Panc1 (cell line): ENCODE measurements at places on chromosomes 7 and 10.

DNA sequence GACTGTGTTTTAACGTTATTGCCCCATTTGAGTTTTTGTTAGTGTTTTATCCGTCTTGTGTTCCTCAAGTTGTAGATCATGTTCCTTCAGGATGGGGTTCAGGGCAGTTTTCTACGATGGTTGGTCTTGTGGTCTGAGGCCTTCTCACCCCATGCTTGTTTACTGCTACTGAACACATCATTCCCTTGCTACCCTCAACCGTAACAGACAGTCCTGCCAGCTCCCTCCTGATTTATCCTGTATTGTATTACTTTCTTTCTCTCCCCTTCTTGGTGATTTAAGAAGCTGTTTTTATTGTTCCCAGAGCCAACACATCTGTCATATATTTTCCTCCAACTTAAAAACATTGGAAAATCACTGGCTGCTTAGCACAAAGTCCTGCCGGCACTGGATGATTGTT lies 719.8 kb downstream of the INHBA start:
- no peak for DNase-seq

GRCh38 chr7:13179011-13179582 lies 491.7 kb downstream of the ARL4A start:
- DNase-seq: no peak

- no peak for DNase-seq
Measured at GRCh38 chr10:77028042-77028441, 609.6 kb downstream of the KCNMA1 start.

GRCh38 chr7:107506674-107507339 lies 37.0 kb downstream of the GPR22 start:
- DNase-seq: no peak

GRCh38 chr7:774161-775109 lies 47.4 kb upstream of the PRKAR1B start:
- no peak for DNase-seq
